Stimulated activated CD4-positive, alpha-beta T cell treated with anti-CD3 and anti-CD28 coated beads, Interleukin-2, amount 100 ng/mL, for 4 hours (primary cell): ENCODE measurements at places on chromosomes 11 and 22.

GRCh38 chr11:118528511-118528910, 1.2 kb downstream of the TTC36 start:
- DNase-seq = no peak

DNA sequence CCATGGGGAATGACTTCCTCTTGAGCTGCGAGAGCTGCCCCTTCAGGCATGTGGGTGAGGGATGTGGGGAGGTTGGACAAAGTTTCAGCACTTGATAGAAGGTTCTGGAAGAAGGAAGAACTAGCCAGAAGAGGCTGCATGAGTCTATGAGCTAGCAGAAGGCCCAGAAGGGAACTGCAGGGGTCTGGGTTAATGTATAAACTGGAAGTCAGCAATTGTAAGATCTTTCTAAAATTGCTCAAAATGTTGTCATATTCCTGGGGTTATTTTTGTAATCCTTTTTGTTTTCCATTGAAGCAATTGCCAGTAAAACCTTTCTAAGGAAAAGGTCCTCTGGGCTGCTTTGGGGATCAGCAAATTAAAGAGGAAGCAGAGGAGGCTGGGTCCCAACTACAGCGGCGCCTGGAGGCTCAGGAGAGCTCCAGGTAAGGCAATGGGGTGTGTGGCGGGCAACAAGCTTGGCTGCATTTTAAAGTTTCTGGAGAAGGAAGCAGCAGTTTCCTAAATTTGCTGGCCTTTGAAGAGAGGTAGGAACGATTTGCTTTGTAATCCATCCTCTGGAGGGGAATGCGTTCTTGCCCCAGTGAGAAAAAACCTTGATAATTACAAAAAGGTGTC, 29.2 kb downstream of the ADAMTS15 start:
- no peak for DNase-seq

GRCh38 chr11:69840371-69841169, 21.4 kb upstream of the FGF3 start:
- DNase-seq = no peak

GRCh38 chr22:36238373-36239149, 766 bp downstream of the APOL2 start:
- DNase-seq = no peak

GRCh38 chr11:71139516-71140205, 112.7 kb downstream of the SHANK2 start:
- DNase-seq = no peak

GRCh38 chr11:43359422-43359818, 700 bp downstream of the TTC17 start:
- no peak for DNase-seq

- DNase-seq = no peak
Observed at GRCh38 chr11:130635937-130636630, 187.6 kb downstream of the ADAMTS15 start.

- no peak for DNase-seq
Observed at GRCh38 chr11:86202013-86202336, 42.6 kb upstream of the EED start.

DNA sequence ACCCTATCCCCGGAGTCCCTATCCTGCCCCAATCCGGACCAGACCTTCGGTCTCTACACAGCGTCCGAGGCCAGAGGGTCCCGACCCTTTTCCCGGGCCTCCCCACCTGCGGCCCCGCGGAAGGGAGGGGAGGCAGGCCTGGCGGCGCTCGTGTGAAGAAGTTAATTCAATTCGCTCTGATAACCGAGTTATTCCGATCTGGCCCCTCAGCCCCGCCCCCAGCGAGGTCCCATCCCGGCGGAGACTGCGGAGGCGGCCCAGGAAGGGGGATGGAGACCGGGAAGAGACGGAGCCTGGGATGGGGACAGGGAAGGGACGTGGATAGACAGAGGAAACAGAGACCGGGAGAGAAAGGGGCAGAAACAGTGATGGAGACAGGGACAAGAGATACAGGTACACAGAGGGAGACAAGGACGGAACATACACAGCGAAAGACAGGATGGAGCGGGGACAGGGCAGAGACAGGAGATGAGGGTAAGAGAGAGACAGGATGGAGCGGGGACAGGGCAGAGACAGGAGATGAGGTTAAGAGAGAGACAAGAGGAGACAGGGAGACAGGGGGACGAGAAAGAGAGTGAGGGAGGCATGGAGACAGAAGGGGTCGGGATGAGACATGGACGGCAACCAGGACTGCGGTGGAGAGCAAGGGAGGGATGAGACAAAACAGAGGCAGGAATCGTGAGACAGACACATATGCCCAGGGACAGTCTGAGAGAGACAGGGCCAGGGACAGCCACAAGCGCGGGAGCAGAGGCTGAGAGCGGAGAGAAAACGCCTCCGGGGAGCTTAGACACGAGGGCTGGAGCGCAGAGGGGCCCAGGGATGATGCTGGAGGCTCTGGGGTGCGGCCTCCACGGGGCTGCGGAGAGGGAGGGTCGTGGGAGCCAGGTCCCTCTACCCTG, 636 bp upstream of the PHOX2A start:
- DNase-seq = no peak

DNA sequence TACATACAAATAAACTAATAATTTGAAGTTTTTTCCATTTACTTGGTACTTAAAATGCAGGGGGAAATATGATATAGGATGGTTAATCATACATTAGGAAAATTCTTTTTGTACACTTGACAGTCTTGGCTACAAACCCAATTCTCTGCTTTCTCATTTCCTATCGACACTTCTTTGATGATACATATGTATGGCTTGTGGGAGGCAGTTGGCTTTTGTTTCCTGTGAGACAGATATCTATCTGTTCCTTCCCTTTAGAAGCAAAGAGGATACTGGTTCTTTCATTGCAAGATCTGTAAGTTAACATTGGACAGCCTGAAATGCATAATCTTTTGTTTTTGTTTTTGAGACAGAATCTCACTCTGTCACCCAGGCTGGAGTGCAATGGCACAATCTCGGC, 47.9 kb upstream of the ADORA2A start:
- DNase-seq = no peak

GRCh38 chr22:46486996-46487717, 50.3 kb downstream of the CELSR1 start:
- DNase-seq = no peak

DNA sequence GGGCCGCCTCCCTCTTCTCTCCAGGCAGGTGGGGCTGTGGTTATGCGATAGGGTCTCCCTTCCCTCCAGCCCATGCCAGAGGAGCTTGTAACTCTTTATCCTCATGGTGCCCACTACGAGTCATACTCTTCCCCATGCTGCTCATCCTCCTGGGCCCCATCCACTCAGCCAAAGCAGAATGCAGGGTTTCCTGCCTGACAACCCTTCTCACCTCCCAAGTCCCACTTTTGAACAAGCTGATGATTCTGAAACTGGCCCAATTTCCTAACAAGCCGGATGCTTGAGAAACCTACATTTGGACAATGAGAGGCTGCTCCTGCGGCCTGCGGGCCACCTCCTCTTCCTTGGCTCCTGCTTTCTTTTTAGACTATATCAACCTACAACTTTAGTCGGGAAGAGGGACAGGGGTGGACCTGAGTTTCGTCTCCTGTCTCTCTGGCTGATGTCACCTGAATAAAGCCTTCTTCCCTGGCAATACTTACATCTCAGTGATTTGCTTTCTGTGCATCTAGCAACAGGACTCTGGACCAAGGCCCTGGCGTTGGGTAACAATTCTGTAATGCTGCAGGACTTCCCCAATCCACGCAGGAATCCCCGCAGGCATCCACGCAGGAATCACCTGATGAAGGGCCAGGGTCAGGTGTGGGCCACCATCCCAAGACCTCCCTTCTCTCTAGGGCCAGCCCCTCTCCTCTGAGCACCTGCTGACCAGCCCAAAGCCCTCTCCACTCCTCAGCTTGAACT, 1.5 kb upstream of the NDUFS8 start:
- no peak for DNase-seq

DNA sequence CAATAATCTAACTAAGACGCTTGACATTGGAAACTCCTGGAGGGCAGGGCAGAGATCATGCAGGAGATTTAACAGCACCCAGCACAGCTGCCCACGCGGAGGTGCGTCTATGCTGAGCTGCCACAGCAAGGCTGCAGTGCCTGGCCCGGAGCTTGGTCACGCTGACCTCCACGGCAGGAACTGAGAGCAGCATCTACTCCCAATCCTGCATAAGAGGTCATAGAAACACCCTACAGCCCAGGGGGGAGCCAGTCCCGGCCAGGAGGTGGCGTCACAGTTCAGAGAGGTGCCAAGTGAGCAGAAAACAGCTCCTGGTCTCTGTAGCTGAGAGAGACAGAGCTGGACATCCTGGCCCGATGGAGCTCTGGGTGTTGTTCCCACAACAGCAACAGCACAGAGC, 121.1 kb upstream of the TMEM45B start:
- no peak for DNase-seq
